ENCODE measurements at places on chromosomes 6 and 20. TPM values are rescaled to one million over a fixed set of nuclear protein-coding genes. Genes with fewer than 3 reads are reported as not detected.

CYP39A1 gene
- total RNA-seq: 13.2 TPM

DNA sequence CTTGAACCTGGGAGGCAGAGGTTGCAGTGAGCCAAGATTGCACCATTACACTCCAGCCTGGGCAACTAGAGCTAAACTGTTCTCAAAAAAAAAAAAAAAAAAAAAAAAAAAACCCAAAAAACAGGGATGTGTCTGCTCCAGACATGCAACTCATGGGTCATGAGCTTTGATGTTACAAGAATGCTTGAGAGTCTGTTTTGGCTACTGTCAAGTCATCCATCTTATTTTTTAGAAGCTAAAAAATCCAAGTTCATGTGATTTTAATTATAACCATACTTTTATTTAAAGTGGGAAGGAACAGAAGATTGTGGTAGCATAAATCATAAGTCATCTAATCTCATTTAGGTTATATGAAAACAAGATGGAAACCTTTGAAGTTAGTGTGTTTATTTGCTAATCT lies 120.6 kb downstream of the PDE7B start:
- no peak for DNase-seq

WFDC10B gene
- not detected for total RNA-seq

PHF20 gene
- total RNA-seq: 48.0 TPM

- DNase-seq: no peak
These were observed 43.7 kb upstream of the CEP162 start for GRCh38 chr6:84271061-84271716.
